ENCODE measurements at places on chromosomes 6 and 20.

DNA sequence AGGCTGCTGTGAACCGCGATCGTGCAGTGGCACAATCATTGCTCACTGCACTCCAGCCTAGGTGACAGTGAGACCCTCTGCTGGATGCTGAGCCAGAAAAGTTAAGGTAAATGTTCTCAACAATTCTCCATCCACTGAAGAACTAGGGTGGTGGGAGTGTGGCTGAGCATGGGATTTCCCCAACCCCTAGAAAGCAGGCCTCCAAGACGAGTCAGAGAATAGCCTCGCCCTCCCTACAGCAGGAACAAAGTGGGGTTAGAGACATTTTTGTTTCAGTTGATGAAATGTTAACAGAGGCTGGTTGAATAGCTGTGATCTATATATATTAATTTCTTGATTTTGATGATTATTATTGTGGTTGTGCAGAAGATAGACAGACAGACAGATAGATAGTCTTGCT, 6.1 kb upstream of the ALDH8A1 start:
- no peak for DNase-seq

- no peak for DNase-seq
Observed at GRCh38 chr6:93523365-93523764, 104.0 kb upstream of the EPHA7 start.

DNA sequence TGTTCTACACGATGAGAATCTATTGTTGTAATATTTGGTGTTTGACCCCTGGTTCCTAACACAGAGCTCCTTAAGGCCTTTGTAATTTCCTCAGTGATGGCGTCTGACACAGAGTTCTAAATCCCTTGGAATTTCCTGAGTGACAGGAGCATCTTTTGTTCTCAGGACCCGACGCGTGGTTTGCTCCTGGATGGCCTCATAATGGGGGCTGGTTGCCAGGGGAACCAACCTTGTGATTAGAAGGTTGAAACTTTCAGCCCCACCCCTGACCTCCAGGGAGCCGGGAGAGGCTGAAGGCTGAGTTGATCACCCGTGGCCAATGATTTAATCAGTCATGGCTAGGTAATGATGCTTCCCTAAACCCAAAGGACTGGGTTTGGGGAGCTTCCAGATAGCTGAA, 20.5 kb upstream of the ZNF133 start:
- no peak for DNase-seq

DNA sequence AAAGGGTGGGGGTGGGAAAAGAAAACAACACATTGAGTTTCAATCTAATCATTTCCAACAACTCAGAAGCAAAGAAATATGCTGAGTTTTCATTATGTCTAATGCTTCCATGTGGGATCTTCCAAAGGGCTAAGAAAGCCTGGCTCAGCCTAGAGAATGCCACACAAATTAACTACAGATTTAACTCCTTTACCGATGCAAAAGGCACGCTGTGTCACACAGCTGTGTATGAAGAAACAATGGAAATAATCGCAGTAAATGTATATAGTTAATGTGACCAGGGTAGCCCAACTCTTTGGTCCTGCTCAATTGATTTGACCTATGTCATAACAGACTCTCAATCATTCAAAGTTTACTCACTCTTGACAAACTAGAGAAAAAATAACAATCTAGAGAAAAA, 17.8 kb downstream of the B4GALT5 start:
- DNase-seq: no peak

DNA sequence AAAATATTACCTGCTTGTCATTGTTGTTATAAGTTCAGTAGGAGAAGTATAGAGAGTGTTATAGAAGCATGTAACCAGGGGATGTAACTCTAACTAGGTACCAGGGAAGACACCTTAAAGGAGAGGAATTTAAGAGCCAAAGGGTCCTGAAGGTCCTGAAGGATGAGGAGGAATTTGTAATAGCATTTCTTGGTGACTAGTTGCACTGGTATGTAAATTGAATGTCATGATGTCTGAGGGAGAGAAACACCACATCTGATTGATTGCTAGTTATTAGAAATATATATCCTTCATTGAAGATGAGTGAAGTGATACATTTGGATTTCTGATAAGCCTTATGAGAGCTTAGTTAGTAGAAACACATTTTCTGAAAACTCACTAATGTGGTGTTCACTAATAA, 643.8 kb downstream of the RFPL4B start:
- DNase-seq: no peak

DNA sequence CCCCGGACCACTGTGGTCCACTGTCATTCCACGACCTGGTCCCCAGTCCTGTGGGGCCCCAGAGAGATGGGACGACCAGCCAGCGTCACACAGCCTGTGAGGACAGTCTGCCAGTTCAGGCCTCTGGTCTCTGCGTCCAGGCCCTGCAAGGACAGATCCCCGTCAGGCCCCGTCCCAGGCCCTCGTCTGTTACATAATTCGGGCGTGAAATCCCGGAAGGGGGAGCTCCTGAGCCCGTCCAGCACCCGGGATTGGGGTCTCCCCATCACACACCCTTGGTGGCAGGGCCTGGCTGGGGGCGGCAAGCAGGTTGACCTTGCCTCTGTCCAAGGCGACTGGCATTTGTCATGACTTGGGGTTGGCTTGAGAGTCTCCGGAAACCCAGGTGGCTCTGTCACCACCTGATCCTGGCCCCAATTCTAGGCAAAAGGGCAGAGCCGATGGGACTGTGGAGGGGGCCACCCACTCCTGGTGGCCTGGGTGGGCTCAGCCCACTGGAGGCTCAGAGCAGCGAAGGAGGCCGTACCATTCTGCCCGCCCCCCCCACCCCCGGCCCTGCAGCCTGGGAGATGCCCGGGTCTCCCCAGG, 73.8 kb upstream of the GATA5 start:
- no peak for DNase-seq

DNA sequence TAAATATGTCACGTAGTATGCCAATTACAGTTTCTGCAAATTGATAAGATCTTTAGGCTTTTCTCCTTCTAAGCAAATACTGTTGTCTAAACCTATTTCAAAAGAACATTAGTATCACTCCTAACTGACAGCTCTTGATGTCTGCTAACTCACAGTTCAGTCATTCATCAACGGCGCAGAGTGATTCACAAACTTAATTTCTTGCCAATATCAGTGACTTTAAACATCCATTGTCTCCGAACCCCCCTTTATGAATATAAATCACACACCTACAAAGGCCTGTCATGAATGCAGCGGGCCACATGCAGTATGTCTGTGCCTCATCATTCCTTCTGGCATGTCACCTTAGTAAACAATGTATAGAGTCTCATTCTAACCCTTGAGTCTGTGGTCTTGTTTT, 420.6 kb downstream of the CDC5L start:
- no peak for DNase-seq

DNA sequence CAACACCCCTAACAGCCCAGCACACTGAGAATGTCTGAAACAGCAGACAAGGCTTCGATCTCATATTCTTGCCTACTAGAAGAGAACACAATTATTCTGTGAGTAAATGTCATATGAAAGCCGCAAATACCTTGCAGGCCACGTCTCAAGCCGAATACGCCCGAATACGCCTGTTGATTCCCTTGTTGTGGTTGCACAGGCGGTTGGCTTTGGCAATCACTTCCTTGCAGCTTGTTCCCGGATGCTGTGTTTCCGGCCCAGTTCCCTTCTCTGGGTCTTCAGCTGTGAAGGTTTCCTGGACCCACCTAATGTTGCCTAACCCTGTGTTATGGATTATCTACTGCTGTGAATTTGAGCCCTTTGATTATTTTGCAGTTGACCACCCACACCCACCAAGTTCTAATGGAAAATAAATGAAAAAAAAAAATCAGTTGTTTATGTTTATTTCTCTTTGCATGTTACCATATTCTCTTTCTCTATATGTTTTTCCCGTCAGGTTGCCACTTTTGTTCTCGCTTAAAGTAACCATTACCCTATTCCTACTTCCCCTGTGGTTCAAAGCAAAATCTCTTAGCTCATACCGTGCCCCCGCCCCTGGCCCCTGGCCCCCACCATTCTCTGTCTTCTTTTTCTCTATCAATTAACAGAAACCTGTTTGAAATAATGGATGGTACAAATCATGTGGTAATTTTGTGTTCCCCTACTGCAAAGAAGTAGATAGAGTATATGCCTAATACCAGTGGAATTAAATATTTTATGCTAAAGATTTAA, 172.4 kb downstream of the ADGB start:
- DNase-seq: peak; percentile 51

- no peak for DNase-seq
Observed at GRCh38 chr20:61896058-61896961, 169.4 kb downstream of the TAF4 start.

GRCh38 chr20:44023515-44024371, 109.1 kb downstream of the TOX2 start:
- DNase-seq: no peak

DNA sequence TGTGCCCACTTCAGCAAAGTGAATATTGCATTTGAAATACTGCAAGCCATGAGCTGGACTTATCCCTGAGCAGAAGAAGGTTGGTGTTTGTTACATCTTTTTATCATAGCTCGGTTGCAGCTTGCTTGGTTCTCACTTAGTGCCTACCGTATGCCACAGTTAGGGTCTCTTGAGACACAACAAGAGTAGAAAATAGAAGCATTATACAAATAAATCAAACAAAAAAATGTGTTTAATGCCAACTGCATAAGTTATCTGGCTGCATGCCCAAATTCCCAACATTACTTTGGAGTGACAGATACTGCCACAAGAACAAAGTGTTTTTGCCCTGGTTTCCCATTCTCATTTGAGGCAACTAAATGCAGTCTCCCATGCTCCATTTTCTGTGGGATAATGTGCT, 53.9 kb upstream of the LAMP5 start:
- no peak for DNase-seq

DNA sequence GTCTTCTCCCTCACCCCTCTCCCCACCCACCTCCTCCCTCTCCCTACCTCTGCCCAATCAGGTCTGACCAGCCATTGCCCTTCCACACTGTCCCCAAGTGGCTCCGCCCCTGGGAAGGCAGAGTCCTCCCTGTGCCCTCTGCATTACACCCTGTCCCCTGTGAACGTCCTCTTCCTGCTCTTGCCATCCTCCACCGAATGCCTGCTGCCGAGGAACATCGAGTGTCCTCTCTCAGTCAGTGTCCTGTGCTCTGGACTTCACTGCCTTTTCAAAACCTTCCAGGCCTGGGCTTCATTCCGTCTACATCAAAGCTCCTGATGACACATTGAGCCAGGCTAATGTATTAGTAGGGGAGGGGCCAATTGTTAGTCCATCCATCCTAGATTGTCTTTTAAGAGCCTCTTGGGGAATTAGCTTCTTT, 3.3 kb upstream of the PACSIN1 start:
- no peak for DNase-seq

DNA sequence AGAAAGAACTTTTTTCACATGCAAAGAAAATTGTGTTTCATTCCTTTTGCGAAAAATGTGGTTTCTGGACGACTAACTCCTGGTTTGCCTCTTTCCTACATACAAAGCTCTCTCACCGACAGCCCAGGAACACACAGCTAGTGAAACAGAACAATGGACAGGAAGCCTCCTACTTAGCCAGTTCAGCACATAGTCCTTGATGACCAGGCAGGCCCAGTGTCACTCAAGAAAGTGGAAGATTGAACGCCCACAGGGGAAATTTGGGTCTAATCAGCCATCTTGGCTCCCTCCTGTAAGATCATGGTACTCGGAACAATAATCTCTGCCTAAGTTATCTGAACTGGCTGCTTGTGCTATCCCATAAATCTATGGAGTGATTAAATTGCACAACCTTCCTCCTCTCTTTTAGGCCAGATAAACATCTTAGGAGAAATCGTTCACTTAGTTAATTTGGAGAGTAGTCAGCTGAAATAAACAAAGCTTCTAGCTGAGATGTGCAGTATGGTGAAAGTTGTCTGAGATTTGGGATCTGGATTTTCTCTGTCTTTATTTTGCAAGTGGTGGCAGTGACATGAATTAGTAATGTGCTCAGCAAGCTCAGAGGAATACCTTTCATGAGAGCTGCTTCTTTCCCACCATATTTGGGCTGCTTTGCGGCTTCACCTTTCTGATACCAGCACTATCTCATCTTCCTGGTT, 147.0 kb downstream of the MTFR2 start:
- no peak for DNase-seq

GRCh38 chr6:169087443-169088041, 166.1 kb downstream of the THBS2 start:
- DNase-seq: no peak

- DNase-seq: no peak
Observed at GRCh38 chr20:32885952-32886351, 27.2 kb downstream of the EFCAB8 start.

DNA sequence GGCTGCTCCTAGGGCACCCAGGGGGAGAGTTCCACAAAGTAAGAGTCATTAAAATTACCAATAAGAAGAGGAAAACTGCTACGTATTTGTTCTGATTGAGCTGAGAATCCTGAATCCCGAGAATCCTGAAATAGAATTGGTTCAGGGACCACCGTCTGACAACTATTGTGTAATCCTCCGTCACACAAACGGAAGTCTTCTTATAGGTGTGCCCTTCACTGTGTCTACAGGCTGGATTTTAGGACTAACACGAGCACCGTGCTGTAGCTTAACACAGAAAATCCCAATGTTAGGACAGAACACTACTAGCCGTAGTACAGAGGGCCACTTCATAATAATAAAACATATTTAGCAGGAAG, 50.6 kb upstream of the RNF182 start:
- no peak for DNase-seq

DNA sequence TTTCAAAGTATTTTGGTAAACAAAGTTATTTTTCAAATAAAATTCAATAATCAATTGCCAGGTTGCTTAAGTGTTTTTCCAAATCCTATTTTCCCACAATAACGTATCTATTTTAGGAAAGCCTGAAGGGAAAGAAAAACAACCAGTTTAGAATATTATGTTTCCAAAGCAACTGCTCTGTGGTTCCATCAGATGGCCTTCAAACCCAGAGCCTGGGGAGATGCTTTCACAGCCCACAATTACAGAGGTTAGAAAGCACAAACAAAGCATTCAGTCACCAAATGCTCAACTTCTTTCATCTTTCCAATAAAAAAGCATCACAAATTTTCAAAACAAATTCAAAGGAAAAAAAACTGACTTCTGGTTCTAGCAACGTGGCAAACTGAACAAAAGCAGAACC, 66.0 kb downstream of the ELOVL5 start:
- no peak for DNase-seq

GRCh38 chr6:134714679-134715078, 235.2 kb downstream of the ALDH8A1 start:
- no peak for DNase-seq

GRCh38 chr20:10898552-10898951, 224.8 kb upstream of the JAG1 start:
- no peak for DNase-seq

DNA sequence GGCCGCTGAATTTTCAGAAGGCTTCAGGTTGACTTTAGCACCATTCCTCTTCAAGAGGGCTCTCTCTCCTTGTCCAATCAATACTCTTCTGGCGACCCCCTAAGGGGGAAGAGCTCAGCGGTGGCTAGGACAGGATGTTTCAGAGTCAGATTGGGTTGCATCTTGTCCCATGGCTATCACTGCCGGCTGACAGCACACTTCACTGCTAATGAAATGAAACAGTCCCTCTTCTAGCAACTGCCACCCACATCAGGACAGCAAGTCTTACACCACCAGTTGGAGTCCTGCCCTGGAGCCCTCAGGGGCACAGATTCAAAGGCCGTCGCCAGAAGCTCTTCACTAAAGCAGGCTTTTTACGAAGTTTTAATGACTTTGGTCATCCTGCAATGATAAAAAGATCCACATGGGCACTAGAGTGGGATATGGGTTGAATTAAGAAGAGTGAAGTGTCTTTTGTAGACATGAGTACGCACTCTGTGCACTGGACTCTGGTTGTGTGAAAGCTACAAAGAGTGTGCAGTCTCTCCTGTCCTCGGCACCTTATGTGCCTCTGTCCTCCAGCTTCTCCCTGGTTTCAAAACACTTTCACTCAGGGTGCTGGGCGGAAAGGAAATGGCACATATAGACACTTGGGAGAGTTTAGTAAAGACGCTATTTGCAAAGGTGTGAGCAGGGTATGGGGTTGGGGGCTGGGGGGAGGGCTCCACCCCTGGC, 66.1 kb upstream of the SLC22A16 start:
- no peak for DNase-seq
